Renal pelvis (tissue), 12 donors: ENCODE measurements at places on chromosomes 12 and 14. TPM values are rescaled to one million over a fixed set of nuclear protein-coding genes. Genes with fewer than 3 reads are reported as not detected.

CACNA2D4 gene
- polyA plus RNA-seq, result 2.7 TPM

LAG3 gene
- polyA plus RNA-seq, result 2.0 TPM

NPC2 gene
- 311 TPM for polyA plus RNA-seq

DNA sequence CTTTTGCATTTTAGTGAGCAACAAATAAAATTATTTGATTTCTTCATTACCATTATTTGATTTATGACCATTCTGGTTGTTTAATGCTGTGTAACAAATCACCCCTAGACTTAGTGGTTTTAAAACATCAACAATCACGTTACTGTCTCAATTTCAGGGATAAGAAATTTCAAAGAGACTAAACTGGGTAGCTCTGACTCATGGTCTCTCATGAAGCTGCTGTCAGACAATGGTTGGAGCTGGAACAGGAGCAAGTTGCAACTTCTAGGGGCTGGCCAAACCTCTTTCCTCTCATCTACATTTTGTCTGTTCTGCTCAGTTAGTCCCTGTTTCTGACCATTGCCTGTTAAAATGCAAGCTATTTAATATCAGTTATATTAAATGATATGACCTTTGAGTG lies 517.0 kb downstream of the KCNH5 start:
- no peak for DNase-seq

DNA sequence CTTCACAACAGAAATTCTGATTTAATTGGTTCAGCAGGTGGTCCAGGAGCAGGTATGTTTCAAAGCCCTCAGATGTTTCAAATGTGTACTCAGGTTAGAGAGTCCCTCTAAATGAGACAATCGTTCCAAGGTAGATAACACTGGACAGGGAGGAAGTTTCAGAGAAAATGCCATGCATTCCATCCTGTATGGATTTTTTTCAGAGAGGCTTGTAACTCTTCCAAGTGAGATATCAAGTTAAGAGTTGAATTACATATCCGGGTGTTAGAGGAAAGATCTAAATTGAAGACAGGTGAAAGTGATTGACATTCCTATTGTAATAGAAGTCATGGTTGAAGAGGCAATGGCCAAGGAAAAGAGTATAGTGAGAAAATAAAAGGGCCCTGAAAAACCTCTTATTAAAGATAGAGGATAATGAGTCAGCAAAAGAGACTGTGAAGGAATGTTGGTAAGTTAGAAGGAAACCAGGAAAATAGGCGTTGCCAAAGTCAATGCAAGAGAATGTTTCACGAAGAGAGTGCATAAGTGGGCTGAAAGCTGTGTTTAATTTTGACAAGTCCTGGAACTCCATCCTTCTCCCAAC lies 105.8 kb downstream of the BMP4 start:
- DNase-seq, result no peak

DNA sequence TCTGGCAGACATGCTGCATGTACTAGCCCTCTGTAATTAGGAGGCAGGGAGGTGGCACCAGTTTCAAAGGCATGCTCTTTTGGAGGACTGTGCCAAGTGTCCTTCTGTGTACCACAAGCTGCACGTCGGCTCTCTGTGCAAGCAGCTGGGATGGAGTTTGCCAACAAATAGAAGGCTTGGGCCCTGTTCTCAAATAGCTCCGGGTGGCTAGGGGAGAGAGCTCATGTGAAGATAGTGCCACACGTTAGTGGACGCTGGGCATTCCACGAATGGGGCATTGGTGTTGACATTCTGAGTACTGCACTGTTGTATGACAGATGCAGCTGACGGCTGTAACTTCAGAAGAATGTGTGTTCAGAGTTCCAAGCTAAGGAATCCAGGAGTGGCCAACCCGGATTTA lies 4.4 kb downstream of the AACS start:
- no peak for DNase-seq

- no peak for DNase-seq
These were observed 79.0 kb downstream of the SUDS3 start for GRCh38 chr12:118455327-118455726.

GRCh38 chr12:30002677-30003076 lies 218.9 kb upstream of the TMTC1 start:
- DNase-seq, result no peak

DNA sequence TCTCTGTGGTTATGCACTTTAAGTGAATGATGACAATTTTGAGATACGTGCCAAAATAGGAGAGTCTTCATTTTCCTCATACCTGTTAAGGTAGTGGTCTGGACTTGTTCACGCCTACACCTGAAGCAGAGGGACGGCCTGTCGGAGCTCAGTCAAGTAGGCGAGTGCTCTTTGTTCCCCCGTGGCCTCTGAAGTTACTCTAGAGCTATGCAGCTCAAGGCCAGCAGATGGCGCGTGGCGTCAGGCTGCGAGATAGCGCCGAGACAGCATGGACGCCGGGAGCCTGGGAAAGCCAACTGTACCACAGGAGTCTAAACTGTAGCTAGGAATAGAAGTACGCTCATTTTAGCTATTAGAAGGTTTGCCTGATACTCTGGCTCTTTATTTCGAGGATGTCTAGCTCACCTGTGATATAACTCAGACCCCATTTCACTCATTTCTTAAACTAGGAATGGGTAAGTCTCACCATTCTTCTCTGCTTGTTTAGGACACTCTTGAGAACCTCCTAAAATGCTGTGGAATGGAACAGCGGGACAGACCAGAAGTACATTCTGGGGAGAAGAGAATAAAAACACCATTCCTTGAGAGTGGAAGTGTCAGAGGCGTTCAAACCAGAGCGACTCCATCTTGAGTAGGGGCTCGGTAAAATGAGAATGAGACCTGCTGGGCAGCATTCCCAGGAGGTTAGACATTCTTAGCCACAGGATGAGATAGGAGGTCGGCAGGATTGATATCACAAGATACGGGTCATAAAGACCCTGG lies 267.4 kb upstream of the HMGA2 start:
- peak; percentile 80 for DNase-seq
